ENCODE measurements at places on chromosomes 1 and 21.

DNA sequence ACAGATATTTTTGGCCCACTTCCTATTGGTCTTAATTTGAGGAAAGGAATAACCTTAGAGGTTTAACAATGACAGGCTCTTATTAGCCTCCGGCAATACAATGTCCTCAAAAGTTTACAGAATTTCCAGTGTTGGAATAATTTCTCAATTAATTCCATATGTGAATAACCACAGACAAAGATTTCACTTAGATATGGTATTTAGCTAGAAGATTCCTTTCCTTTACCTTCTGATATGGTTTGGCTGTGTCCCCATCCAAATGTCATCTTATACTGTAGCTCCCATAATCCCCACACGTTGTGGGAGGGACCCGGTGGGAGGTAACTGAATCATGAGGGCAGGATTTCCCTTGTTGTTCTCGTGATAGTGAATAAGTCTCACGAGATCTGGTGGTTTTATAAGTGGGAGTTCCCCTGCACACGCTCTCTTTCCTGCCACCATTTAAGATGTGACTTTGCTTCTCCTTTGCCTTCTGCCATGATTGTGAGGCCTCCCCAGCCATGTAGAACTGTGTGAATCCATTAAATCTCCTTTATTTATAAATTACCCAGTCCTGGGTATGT, 54.9 kb upstream of the RGS7 start:
- no peak overlapping the region for H3K4me3 ChIP-seq
- H3K27ac ChIP-seq, result no peak overlapping the region
- H3K36me3 ChIP-seq, result no peaks in the 10 kb centered on the region
- no peak for DNase-seq
- H3K4me1 ChIP-seq, result no peaks in the 10 kb centered on the region
- peaks cover 7% of the 10 kb centered on the region for H3K27me3 ChIP-seq

DNA sequence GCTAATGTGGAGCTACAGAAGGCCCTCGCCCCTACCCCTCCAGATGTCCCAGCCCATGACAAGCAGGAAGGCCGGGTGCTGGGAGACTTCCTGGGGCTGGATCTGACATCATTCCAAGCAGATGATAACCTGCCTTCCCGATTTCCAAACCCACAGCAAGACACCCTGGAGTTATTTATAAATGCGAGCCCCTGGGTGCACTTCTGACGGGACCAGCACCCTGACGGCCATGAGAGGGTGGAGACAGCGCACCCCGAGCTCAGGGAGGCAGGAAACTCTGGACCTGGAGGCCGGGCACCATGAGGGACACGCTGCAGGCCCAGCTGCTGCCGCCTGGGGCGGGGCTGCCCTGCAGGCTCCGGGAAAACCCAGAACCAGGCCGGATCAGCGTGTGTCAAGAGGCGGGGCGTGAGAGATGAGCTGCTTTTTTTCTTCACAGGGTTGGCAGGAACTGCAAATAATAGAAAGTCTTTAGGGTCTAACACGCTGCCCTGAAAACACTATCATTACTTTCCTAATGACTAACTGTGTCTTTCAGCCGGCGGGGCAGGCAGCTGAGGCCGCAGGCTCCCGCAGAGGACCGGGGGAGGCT, 2.5 kb upstream of the PCBP3 start:
- DNase-seq, result no peak
- H3K27me3 ChIP-seq, result peaks cover 17% of the 10 kb centered on the region
- H3K27ac ChIP-seq, result no peak overlapping the region
- H3K4me1 ChIP-seq, result peaks cover 40% of the 10 kb centered on the region

DNA sequence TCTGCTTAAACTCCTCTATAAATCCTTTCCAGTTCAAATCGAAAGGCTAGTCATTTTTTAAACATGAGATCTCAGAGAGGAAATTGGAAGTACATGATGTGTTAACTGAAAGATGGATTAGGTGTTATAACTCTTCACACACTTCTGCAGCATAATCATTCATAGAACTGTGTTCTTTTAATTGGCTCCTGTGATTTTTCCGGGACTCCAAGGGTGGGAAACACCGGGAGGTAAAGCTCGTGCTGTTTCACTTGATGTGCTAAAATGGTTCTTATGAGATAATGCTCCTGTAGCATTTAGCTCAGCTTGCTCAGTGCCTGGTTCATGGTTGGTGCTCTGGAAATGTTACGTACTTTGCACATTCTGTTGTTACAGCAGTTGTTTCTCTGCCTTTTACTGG, 40.2 kb downstream of the CC2D1B start:
- H3K4me3 ChIP-seq, result no peak overlapping the region
- H3K27ac ChIP-seq, result no peak overlapping the region
- DNase-seq, result no peak
- H3K27me3 ChIP-seq, result peaks cover 2% of the 10 kb centered on the region
- no peaks in the 10 kb centered on the region for H3K36me3 ChIP-seq

- no peaks in the 10 kb centered on the region for H3K36me3 ChIP-seq
- H3K4me3 ChIP-seq, result no peak overlapping the region
- H3K27me3 ChIP-seq, result no peaks in the 10 kb centered on the region
- H3K4me1 ChIP-seq, result no peaks in the 10 kb centered on the region
- no peak for DNase-seq
Measured at GRCh38 chr1:121443001-121443540, 258.3 kb downstream of the SRGAP2C start.

GRCh38 chr1:214420341-214420740, 131.1 kb downstream of the PTPN14 start:
- H3K4me1 ChIP-seq, result no peaks in the 10 kb centered on the region
- no peak overlapping the region for H3K4me3 ChIP-seq
- no peak overlapping the region for H3K27ac ChIP-seq
- H3K27me3 ChIP-seq, result peaks cover 8% of the 10 kb centered on the region
- DNase-seq, result no peak

- no peak overlapping the region for H3K4me3 ChIP-seq
- H3K36me3 ChIP-seq, result peaks cover 66% of the 10 kb centered on the region
- H3K27me3 ChIP-seq, result no peaks in the 10 kb centered on the region
- no peaks in the 10 kb centered on the region for H3K4me1 ChIP-seq
- no peak for DNase-seq
Measured at GRCh38 chr1:160219062-160219929, 14.1 kb downstream of the PEA15 start.

DNA sequence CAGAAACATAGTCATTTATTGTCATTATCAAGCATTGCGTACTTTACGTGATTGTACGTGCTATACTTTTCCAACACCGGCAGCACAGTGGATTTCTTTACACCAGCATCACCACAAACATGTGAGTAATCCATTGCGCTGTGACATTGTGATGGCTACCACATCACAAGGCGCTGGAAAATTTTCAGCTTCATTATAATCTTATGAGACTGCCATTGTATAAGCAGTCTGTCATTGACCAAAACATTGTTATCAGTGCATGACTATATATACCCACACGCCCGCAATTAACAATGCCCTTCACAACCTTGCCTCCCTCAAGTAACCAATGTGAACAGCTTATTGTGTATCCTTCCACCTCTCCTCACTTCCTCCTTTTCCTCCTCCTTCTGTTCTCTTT, 137.6 kb downstream of the ZZZ3 start:
- no peaks in the 10 kb centered on the region for H3K36me3 ChIP-seq
- H3K4me1 ChIP-seq, result peaks cover 19% of the 10 kb centered on the region
- H3K27me3 ChIP-seq, result peaks cover 2% of the 10 kb centered on the region
- H3K4me3 ChIP-seq, result no peak overlapping the region

DNA sequence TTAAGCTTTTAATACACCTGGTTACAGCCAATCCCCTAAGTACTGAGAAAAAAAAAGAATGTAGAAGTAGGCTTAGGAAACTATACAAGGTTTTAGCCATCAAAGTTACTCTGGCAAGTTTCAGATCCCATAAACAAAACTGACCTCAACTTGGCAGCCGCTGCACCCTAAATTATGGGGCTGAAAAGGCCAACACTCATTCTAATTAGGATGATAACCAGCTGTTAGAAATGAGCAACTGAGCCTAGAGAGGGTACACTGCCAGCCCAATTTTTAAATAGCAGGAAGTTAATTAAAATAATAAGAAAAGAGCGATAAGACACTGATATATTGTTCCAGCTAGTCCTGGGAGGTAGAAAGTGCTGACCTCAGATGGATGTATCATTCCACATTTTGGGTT, 105.7 kb upstream of the VAV3 start:
- no peak for DNase-seq
- no peaks in the 10 kb centered on the region for H3K36me3 ChIP-seq
- H3K4me1 ChIP-seq, result peaks cover 29% of the 10 kb centered on the region
- no peaks in the 10 kb centered on the region for H3K27me3 ChIP-seq

DNA sequence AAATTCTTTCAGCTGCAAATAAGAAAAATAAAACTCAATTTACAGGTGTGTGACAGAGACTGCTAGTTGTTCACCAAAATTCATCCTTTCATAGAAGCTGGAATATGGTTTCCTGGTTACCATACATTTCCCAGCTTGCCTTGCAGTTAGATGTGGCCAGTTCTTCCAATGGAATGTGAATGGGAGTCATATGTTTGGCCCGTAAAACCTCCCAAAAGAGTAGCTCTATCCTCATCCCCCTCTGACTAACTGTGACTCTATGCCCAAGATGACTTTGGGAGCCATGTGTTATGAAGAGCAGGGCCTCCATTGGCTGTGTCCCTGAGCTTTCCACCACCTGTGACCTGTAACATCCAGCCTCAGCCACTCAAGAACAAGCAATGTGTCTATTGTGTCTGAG, 90.6 kb upstream of the NGF start:
- DNase-seq, result no peak
- peaks cover 3% of the 10 kb centered on the region for H3K27me3 ChIP-seq
- no peak overlapping the region for H3K27ac ChIP-seq
- H3K36me3 ChIP-seq, result no peaks in the 10 kb centered on the region

DNA sequence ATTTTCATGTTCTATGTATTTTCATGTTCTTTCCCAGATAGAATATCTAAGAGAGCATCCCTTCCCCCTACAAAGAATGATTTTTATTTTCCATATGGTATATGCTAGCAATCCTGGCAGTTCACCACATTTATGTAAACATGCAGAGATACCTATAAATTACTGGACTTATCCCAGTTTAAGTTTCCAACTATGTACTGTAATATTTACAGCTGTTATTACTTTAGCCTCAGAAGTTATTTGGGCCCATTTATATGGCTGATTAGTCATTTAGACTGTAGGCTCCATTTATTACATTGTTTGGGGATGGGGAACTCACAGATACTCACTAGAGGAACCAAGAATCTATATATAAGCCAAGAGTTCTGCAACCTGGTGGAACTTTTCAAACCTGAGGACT, 84.8 kb upstream of the WARS2 start:
- H3K4me1 ChIP-seq, result peaks cover 3% of the 10 kb centered on the region
- no peaks in the 10 kb centered on the region for H3K27me3 ChIP-seq
- no peak overlapping the region for H3K4me3 ChIP-seq
- H3K36me3 ChIP-seq, result peaks cover 14% of the 10 kb centered on the region

DNA sequence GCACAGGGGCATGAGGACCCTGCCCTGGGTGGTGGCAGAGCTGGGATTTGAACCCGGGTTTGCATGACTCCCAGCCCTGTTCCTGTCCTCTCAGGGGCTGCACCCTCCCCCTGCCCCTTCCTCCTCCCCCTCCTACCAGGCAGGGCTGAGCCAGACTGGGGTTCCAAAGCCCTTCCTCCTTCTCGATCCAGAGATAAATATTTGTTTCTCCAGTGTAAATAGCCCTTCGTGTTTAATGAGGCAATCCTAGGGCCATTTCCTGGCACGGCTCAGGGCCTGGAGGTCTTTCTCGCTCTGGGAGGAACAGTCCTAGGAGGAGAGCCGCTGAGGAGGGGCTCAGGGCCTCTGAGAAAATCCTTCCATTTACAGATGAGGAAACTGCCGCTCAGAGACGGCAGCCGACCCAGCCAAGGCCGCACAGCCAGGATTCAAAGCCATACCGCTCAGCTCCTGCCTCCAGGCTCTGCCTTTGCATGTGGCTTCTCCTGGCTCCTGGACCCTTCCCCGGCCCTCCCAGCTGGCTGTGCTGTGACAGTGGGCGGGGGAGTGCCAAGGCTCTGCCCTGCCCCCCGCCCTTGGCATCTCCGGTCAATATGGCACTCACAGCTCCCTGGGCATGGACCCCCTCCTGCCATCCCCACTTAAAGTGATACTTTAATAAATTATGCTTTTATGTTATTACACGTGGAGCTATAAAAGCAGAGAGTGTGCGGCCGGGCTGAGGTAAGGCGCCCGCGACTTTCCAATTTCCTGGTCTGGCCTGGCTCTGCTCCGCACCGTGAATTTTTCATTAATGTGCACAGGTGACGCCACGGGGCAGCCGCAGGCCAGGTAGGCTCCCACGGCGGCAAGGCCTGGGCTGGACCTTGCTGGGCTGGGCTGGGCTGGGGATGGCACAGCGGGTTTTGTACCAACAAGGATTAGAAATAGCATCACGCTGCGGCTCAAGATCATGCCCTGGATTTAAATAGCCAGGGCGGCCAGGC, 114.7 kb upstream of the WNT4 start:
- no peak overlapping the region for H3K27ac ChIP-seq
- H3K27me3 ChIP-seq, result peaks cover 7% of the 10 kb centered on the region
- DNase-seq, result no peak

- no peak overlapping the region for H3K27ac ChIP-seq
- H3K4me3 ChIP-seq, result no peak overlapping the region
- peaks cover 1% of the 10 kb centered on the region for H3K36me3 ChIP-seq
- no peak for DNase-seq
- no peaks in the 10 kb centered on the region for H3K27me3 ChIP-seq
Measured at GRCh38 chr1:88998716-88999115, 6.3 kb upstream of the KYAT3 start.

DNA sequence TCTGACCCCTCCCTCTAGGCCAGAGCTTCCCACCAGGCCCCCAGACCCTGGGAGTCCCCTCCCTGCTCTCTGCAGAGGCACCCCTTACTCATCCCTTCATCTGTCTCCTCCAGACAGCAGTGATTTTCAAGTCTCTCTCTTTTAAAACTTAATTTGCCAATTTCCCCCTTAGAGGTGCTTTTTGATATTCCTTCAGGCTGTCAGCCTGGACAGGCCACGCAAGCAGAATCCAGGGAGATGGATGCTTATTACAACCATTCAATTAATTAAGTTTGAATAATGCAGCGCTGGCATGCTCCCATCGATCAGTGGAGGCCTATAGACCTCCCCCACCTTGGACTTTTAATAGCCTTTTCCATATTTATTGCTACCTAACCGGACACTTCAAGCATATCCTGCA, 6.2 kb downstream of the CAMK2N1 start:
- H3K27ac ChIP-seq, result no peak overlapping the region
- H3K4me1 ChIP-seq, result peaks cover 10% of the 10 kb centered on the region
- H3K4me3 ChIP-seq, result no peak overlapping the region
- no peak for DNase-seq

- no peak overlapping the region for H3K4me3 ChIP-seq
- H3K27me3 ChIP-seq, result no peaks in the 10 kb centered on the region
- no peak overlapping the region for H3K27ac ChIP-seq
- H3K36me3 ChIP-seq, result no peaks in the 10 kb centered on the region
- DNase-seq, result no peak
Measured at GRCh38 chr1:185681034-185681633, 53.1 kb upstream of the HMCN1 start.

DNA sequence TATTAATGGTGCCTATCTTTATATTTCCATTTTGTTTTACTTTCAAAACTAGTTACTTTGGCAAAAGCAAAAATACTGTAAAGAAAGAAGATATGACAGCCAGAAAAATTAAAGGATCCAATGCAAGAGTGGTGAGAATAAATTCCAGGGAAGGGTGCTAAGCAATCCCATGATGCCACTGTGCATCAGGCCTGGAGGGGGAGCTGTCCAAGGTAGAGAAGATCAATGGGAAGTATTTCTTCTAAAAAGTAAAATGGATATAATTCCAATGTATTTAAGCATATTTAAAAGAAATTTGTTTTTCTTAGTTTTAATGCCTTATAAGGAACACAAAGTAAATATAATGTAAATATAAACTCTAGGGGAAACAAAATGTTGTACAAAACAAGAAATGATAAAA, 1382.2 kb upstream of the B3GALT2 start:
- no peak for DNase-seq
- H3K27me3 ChIP-seq, result no peaks in the 10 kb centered on the region
- no peak overlapping the region for H3K27ac ChIP-seq
- no peaks in the 10 kb centered on the region for H3K4me1 ChIP-seq

Measured in activated B cell treated with CpG ODN at 0.5 μM for 24 hours (primary cell).